ENCODE measurements at places on chromosomes 12 and 14.
A peak's percentile ranks its signal among the peaks of the same experiment; 100 is the strongest.

DNA sequence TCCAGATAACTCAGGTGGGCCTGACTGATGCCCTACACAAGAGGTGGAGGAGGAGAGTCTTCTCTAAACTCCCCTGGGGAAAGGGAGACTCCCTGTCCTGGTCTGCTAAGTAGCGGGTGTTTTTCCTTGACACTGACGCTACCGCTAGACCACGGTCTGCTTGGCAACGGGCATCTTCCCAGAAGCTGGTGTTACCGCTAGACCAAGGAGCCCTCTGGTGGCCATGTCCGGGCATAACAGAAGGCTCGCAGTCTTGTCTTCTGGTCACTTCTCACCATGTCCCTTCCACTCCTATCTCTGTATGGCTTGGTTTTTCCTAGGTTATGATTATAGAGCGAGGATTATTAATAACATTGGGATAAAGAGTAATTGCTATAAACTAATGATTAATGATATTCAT, 965.5 kb downstream of the TMEM121 start:
- no peaks in the 10 kb centered on the region for H3K4me1 ChIP-seq
- no peak overlapping the region for H3K27ac ChIP-seq
- no peak overlapping the region for H3K4me3 ChIP-seq

- DNase-seq = no peak
- no peak overlapping the region for H3K4me3 ChIP-seq
- H3K27me3 ChIP-seq = no peaks in the 10 kb centered on the region
- no peak overlapping the region for H3K27ac ChIP-seq
Observed at GRCh38 chr12:57133916-57134315, 5.6 kb downstream of the LRP1 start.

DNA sequence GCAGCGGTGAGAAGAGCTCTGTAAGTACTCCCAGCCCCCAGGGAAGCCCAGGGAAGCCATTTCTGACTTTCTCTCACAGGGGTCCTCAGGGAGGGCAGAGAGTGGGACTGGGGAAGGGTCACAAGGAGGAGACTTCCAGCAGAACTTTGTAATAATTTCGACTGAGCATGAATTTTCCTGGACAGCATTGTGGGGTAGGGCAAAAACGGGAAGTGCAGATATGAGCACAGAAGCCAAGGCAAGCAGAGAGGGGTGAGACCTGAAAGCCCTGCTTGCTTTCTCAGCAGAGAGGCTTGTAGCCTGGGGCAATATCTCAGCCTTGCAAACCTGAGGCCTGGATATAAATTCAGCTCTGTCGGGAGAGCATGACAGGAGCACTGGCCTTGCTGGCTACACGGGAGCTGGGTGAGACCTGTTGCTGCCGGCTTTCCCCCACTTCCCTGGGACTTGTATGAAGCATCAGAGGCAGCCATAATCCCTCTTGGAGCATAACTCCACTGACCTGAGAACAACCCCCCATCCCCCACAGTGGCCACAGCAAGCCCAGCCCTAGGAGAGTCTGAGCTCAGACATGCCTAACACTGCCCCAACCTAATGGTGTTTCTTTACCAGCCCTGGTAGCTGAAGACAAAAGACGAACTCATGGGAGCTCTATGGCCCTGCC, 9.8 kb upstream of the IQSEC3 start:
- no peak overlapping the region for H3K27ac ChIP-seq
- no peaks in the 10 kb centered on the region for H3K27me3 ChIP-seq
- H3K36me3 ChIP-seq = no peaks in the 10 kb centered on the region

DNA sequence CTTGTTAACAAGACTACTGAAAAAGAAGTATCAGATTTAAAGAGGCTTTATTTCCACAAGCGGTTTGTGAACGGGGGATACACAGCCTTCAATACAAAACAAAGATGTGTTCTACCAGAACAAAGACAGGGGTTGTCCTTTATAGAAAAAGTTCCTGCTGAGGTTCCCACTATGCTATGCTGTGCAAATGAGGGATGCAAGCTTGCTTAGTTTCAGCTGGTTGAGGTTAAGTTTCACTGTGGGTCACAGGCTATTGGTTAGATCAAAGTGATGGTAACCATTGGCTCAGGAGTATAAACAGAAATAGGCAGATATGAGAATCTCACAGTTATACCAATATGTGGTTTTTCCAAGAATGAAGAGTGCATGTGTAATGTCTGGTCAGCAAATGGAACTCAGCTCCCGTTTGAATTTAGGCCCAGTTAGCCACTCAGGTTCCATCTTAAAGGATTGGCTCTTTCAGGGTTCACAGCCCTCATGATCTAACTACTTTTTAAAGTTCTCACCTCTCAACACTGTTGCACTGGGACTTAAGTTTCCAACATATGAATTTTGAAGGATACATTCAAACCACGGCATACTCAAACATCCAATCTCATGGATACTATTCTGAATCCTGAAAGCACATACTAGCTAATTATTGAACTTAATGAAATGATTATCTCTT, 215.4 kb upstream of the DCN start:
- H3K36me3 ChIP-seq = no peaks in the 10 kb centered on the region
- no peaks in the 10 kb centered on the region for H3K4me1 ChIP-seq
- H3K4me3 ChIP-seq = no peak overlapping the region
- no peak overlapping the region for H3K27ac ChIP-seq

DNA sequence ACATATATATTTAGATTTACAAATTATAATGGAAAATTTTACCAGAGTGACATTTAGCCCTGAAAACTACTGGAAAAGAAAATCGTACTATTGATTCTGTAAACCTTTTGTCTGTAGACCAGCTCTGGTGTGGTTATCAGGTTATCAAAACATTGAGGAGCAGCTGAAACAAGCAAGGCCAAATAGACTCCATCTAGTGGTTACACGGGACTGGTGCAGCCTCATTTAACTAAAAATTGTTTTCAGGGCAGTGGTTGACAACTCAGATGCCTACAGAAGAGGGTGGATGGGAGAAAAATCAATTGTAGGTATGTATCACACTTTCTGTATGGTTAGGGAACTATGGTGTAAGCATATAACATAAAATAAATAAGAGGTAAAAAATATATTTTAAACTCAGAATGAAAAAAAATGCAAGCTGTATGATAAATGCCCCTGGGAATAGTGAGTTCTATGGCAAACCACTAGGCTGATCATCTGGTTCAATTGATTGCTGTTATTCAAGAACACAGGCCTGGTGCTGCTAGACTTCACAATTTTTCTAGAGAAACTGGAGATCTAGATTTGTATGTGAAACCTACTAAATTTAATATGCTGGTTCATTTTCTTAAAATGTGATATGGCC, 51.2 kb downstream of the ACSS3 start:
- no peaks in the 10 kb centered on the region for H3K27me3 ChIP-seq
- DNase-seq = peak; percentile 27
- no peaks in the 10 kb centered on the region for H3K4me1 ChIP-seq
- no peaks in the 10 kb centered on the region for H3K36me3 ChIP-seq
- H3K27ac ChIP-seq = no peak overlapping the region
- no peak overlapping the region for H3K4me3 ChIP-seq

- no peak for DNase-seq
- peaks cover 24% of the 10 kb centered on the region for H3K27me3 ChIP-seq
- H3K27ac ChIP-seq = no peak overlapping the region
- H3K4me1 ChIP-seq = peaks cover 4% of the 10 kb centered on the region
Observed at GRCh38 chr12:5438671-5439200, 6.8 kb downstream of the NTF3 start.

DNA sequence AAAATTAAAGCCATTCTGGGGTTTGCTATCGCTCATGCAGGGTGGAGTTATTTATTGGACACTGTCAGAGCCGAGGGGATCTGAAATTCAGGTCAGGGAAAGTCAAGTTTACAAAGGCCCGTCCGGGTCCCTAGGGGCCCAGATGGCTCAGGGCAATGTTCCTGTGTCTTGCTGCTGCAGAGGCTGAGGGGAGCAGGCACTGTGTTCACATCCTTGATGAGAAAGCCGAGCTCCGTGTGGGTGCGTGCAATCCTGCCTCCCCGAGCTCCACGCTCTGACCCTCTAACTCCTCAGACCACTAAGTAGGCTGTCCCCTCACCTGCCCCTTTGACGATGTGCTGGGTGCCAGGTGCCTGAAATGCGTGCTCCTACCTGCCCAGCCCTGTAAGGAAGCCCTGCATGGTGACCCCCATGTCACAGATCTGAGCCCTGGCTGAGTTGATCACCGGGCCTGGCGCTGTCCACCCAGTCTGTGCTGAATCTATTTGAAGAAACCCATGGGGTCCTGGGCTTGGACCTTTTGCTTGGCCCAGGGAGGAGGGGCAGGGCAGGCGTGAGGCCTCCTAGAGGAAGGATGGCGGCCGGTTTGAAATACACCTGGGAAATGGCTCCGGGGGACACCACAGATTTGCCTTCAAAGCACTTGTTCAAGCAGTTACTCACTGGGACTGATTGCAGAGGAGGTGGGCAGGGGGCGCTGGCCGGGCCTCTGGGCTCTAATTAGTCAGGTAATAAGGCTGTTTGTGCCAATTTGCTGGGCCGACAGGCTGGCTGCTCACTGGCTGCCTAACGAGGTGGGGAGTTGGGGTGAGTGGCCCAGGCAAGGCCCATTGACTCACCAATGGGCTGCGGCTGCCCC, 204.3 kb downstream of the KIF26A start:
- DNase-seq = no peak
- no peaks in the 10 kb centered on the region for H3K4me1 ChIP-seq
- no peaks in the 10 kb centered on the region for H3K36me3 ChIP-seq
- no peaks in the 10 kb centered on the region for H3K27me3 ChIP-seq
- no peak overlapping the region for H3K4me3 ChIP-seq

DNA sequence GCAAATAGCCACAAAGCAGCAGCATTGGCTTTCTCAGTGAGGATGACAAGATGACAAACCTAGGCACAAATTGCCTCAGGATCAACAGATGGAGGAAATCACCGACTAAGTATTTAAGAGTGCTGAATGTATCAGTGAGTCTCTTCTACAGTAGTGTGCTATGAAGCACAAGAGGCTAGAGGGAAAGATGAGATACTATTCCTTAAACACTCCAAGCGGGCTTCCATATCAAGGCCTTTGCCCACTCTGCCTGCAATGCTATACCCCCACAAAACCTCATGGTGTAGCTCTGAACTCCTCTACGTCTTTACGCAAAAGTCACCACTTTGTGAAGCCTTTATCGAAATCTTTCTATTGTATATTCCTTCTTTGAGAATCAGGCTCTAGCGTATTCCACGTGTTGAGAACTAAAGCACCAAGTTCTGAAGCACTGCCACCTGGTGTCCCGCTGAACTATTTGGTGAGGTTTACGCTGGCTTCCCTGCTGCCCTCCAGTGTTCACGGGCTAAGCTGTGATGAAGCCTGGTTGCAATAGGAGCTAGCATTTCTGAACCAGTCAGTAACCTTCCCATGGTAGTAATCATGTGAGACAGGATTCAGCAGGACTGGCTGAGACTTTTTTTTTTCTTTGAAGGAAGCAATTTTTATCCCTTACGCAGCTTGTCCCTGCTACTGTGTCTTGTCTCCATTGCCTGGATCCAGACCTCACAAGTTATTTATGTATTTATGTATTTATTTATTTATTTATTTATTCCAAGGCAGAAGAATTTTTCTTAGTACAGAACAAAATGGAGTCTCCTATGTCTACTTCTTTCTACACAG, 426.5 kb upstream of the OR4E1 start:
- DNase-seq = peak; percentile 63
- peaks cover 1% of the 10 kb centered on the region for H3K4me1 ChIP-seq
- no peak overlapping the region for H3K4me3 ChIP-seq
- H3K36me3 ChIP-seq = no peaks in the 10 kb centered on the region

DNA sequence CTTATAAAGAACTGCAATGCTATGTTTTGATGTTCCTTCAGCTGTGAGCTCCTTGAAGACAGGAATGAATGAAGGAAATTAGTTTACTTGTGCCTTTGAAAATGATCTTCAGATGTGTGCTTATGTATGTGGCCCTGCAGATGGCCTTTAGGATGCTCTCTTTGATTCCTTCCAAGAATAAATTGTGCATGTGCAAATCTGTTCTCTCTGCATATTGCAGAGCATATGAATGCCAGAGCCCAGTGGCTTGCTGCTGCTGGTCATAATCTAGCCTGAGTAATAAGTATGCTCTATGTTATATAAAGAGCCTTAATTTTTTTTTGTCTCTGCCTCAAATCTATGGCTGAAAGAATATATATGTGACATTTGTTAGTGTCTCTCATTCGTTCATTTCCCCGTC, 341.9 kb upstream of the NOVA1 start:
- no peaks in the 10 kb centered on the region for H3K36me3 ChIP-seq
- H3K4me1 ChIP-seq = no peaks in the 10 kb centered on the region
- no peak overlapping the region for H3K4me3 ChIP-seq
- no peak for DNase-seq
- no peaks in the 10 kb centered on the region for H3K27me3 ChIP-seq

DNA sequence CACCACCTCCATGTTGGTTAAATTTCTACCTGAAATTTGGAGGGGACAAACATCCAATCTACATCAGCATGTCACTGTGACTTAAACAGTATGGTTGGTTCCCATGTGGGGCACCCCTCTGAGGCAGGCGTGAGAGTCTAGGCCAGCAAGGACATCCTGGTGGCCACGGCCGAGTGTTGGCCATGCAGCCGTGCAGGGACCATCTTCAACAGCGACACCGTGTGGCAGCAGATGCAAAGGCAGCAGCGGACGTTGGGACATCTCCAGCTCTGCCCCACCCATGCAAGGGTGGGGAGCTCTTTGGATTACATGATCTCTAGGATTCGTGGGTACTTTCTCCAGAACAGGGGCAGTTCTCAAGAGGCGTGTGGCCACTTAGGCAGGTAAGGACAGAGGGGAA, 49.8 kb downstream of the NOC4L start:
- no peak overlapping the region for H3K27ac ChIP-seq
- H3K27me3 ChIP-seq = peaks cover 8% of the 10 kb centered on the region

DNA sequence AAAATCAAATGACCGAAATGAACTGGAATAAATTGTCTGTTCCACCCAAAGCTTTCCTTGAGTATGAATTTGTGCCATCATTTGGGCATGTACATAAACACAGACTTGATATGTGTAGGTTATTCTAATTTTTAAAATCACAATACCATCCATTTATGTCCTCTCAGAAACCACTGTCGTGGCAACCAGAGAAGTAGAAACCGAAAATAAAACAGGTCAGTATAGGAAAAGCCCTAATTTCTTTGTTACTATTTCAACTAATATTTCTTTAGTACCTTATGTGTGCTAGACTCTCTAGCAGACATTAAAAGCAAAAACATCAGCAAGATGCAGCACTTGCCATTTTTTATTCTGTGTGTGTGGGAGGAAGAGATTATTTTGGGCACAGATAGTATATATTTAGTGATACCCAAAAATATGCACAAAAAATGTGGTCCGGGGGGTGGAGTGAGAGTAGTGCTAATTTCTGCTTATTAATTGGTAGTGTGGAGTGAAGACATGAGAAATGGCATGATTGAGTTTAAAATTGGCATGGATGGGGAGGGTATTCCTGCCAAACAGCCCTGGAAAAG, 130.8 kb upstream of the CNTN1 start:
- H3K4me3 ChIP-seq = no peak overlapping the region
- H3K27me3 ChIP-seq = no peaks in the 10 kb centered on the region
- no peak overlapping the region for H3K27ac ChIP-seq
- DNase-seq = no peak
- H3K4me1 ChIP-seq = no peaks in the 10 kb centered on the region

- no peak overlapping the region for H3K4me3 ChIP-seq
- no peak for DNase-seq
- no peaks in the 10 kb centered on the region for H3K4me1 ChIP-seq
- H3K27me3 ChIP-seq = no peaks in the 10 kb centered on the region
- no peaks in the 10 kb centered on the region for H3K36me3 ChIP-seq
Observed at GRCh38 chr14:42872786-42873185, 1266.1 kb downstream of the LRFN5 start.

GRCh38 chr14:101721951-101722661, 39.4 kb upstream of the PPP2R5C start:
- peaks cover 4% of the 10 kb centered on the region for H3K4me1 ChIP-seq
- H3K27ac ChIP-seq = no peak overlapping the region
- H3K27me3 ChIP-seq = no peaks in the 10 kb centered on the region
- no peak overlapping the region for H3K4me3 ChIP-seq
- no peak for DNase-seq

GRCh38 chr14:77862154-77862786, 62.4 kb downstream of the ADCK1 start:
- H3K4me3 ChIP-seq = no peak overlapping the region
- no peaks in the 10 kb centered on the region for H3K27me3 ChIP-seq
- peak; percentile 55 for DNase-seq
- H3K4me1 ChIP-seq = no peaks in the 10 kb centered on the region
- H3K36me3 ChIP-seq = no peaks in the 10 kb centered on the region
